Heart left ventricle (tissue), 16 donors: ENCODE measurements at places on chromosomes 12 and 14. TPM values are rescaled to one million over a fixed set of nuclear protein-coding genes. Genes with fewer than 3 reads are reported as not detected.
A peak's percentile ranks its signal among the peaks of the same experiment; 100 is the strongest.

DNA sequence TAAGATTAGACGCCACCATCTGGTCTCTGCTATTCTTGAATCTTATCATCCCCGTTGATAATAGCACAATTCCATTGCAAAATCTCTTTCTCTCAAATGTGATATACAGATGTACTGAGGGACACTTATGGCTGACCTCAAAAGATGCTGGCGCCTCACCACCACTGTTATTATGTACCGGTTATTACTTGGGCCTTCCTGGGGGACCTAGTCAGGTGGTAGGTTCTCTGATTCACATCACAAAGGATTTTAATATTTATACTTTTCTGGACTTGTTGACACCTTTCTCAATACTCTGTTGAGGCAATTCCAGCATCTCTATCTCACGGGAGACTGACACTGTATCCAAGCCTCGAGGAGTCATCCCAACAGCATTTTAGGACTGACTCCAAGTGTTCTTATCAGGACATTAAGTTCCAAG is 21.3 kb upstream of the FAM234B start:
- no peak for DNase-seq

Gene MYH6
- total RNA-seq, result 287 TPM

- DNase-seq, result no peak
These were observed 33.6 kb upstream of the METAP2 start for GRCh38 chr12:95440401-95440800.

Gene KCNA5
- 1.5 TPM for total RNA-seq

GRCh38 chr14:93458234-93458633 is 27.5 kb downstream of the UNC79 start:
- DNase-seq, result no peak

Gene GUCY2C
- not detected for total RNA-seq

GRCh38 chr12:19189522-19189921 is 60.0 kb downstream of the PLEKHA5 start:
- DNase-seq, result no peak

Gene KRT82
- not detected for total RNA-seq

Gene CCNB1IP1
- total RNA-seq, result 48.1 TPM

- no peak for DNase-seq
These were observed 291.7 kb downstream of the RAD51B start for GRCh38 chr14:68111097-68111852.

DNA sequence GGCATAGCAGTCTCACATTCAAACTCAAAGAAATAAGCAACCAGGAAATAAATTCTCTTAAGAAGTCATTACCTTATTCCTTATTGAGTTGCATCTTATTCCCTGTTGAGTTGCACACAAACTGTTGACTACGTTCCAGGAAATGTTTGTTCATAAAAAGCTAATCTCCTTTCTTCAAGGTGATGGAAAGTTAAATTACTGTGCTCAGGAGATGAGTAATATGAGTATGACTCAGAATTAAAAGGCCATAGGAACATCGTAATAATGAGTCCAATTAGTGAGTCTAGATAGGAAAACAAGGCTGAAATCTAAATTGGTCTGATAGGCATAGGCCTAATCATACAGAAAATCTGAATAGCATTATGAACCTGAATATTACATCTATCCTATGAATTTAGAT is 203.1 kb downstream of the SLC2A13 start:
- no peak for DNase-seq

Gene DIO3
- total RNA-seq, result not detected

DNA sequence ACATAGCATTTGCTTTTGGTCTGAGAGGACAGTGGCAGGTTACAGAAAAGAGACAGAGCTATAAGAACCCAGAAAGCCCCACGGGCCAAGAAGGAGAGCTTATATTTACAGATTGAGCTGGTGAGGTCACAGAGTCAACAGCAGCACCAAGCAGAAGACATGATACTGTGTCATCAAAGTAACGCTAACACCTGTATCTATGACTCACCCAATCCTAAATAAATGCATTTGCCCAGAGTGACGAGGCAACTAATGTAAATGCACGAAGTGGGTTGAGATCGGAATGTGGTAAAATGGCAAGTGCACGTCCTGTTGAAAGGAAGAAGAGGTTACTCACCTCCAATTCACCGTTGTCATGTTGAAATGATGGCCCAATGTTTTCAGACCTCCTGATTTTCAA is 6.7 kb upstream of the CD163L1 start:
- DNase-seq, result no peak

Gene INHBC
- not detected for total RNA-seq

- DNase-seq, result no peak
These were observed 164.7 kb upstream of the PRMT8 start for GRCh38 chr12:3326156-3326849.

- DNase-seq, result no peak
These were observed 33.2 kb upstream of the CD69 start for GRCh38 chr12:9793779-9794395.

GRCh38 chr12:10952645-10953044 is 13.6 kb upstream of the TAS2R14 start:
- peak; percentile 40 for DNase-seq

Gene ZBTB39
- total RNA-seq, result 4.5 TPM

Gene RAPGEF3
- 24.1 TPM for total RNA-seq

DNA sequence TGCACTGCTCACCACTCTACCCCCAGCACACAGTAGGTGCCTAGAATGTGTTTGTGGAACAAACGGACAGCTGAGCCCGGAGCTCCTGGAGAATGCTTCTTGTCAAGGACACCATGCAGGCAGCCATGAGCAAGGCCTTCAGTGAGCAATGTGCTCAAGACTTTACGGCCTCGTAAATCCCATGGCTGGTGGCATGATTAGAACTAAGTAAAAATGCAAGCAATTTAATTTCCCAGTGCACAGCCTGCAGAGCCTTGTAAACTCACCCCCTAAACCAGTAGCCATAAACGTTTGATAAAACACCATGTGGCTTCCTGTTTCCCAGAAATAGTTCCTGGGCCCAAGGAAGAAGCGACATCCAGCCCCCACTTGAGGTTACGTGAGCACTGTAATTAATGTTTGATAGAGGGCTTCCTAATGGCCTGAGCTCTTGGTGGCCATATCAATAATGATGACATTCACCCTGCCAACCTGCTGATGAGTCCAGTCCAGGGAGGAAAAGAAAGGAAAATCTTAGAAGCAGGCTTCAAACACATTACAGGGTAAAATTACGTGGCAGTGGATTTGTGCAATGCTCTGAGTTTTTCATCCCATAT is 36.4 kb upstream of the FICD start:
- DNase-seq, result no peak

DNA sequence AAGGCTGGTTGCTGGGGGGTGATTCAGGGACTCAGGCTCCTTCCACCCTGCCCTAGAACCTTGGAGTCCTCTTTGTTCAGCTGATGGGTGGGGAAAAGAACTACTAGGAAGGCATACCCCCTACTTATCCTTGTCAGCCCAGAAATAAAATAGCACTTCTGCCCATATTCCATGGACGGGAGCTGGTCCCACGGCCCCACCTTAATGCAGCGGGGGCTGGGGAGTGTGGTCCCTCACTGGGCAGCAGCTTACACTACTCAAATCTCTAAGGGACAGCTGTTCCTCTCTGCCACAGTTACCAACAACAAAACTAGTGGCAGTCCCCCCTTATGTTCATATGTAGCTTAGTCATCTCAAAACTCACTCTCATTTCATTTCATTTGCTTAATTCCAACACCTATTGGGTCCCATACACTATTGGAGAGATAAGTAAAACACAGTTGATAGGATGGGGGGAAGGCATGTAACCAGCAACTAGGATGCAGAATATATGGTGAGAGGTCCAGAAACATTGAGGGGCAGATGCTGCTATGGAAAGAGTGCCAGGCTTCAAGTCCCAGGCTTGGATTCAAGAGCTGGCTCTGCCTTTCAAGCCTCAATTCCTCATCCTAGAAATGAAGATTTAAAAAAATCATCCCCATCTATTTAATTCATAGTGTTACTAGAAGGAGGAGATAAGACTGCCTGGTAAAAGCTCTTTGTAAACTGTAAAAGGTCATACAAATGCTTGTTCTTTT is 83.7 kb upstream of the RIC8B start:
- DNase-seq, result no peak

- no peak for DNase-seq
These were observed 10.4 kb downstream of the CCT2 start for GRCh38 chr12:69595689-69596088.

Gene ARMH4
- total RNA-seq, result 8.3 TPM

Gene SLC15A4
- total RNA-seq, result 31.5 TPM

GRCh38 chr14:90062127-90062794 is 467 bp downstream of the KCNK13 start:
- no peak for DNase-seq

DNA sequence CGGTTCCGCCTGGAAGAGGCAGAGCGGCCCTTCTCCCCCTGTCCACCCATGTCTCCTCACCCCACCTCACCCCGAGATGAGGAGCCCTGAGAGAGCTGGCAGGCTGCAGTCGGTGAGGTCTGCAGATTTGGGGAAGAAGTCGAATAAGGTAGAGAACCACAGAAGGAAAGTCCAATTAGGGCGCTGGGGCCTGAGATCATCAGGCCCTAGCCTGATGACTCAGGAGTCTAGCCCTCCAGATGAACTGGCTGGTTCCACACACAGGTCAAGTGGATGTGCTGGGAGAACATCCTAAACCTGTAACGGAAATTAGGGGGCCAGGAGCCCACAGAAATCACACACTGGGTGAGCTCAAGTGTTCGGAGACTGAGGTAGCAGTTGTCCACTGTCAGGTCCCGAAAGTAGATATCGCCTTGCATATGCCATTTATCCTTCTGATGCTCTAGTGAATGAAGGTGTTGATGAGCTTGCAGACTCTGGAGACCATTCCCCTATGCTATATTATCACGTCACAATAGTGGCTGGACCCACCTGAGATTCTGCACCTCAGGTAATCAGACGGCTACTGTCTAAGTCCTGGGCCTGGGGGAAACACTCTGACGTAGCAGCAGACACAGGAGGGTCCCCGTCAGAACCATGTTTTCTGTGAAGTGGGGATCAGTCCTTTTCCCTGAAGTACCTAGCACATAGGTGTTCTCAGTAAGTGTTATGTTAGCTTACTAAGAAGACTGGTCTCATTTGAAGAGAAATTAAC is 886 bp upstream of the METTL17 start:
- DNase-seq, result no peak

- DNase-seq, result no peak
These were observed 328.8 kb upstream of the DIO3 start for GRCh38 chr14:101232340-101233020.

DNA sequence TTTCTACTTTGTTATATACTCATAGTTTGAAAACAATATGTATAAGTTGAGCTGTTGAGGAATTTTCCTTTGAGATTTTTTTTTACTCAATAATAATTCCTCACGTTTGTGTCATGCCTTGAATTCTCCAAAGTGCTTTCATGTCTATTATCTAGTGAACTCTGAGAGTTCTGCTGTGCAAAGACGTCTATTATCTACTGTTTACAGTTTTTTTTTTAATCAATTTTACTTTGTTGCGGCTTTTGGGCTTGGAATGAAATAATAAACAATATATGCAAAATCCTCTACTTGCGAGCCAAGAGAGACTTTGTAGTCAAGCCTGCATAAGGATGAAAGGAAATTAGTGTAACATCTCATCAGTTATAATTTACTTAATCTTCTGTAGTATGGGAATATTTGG is 107.2 kb upstream of the FRMD6 start:
- DNase-seq, result no peak

- DNase-seq, result no peak
These were observed 50.7 kb downstream of the DIP2B start for GRCh38 chr12:50555471-50555885.

GRCh38 chr12:55142669-55143565 is 16.7 kb downstream of the OR9K2 start:
- no peak for DNase-seq

Gene CLEC4C
- not detected for total RNA-seq

GRCh38 chr12:9951026-9951675 is 19.0 kb upstream of the CLEC2A start:
- no peak for DNase-seq

- DNase-seq, result no peak
These were observed 19.4 kb upstream of the RTRAF start for GRCh38 chr14:51969852-51970540.

DNA sequence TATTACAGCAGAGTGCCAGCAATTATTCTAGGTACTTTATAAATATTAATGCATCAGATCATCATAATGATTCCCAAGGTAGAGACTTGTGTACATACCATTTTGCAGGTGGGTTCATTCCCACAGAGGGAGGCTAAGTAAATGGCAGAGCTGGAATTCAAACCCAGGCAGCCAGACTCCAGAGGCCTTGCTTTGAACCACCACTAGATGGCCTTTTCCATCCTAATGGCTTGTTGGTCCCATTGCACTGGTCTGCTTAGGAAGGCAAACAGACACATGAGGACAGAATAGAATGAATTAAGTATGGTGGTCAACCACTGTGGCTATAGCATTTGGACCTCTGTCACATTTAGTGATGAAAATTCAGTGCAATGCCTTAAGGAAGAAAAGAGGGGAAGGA is 158.7 kb downstream of the METTL25 start:
- no peak for DNase-seq

GRCh38 chr14:74502236-74503019 is 8.9 kb downstream of the ISCA2 start:
- DNase-seq, result no peak

Gene KRT73
- total RNA-seq, result not detected

GRCh38 chr12:123761841-123762714 is at the start of gene DNAH10:
TSS of gene DNAH10 (plus strand) at chr12:123762301. CDS start at chr12:123762337, 36 bp downstream.
- DNase-seq, result peak; percentile 67

- no peak for DNase-seq
These were observed 222.7 kb downstream of the TMEM132D start for GRCh38 chr12:129681151-129681550.

Gene KRT3
- total RNA-seq, result not detected

GRCh38 chr12:48615681-48616080 is 45.8 kb upstream of the LALBA start:
- no peak for DNase-seq

Gene ANO4
- total RNA-seq, result 0.50 TPM

- no peak for DNase-seq
These were observed 48.7 kb downstream of the SRGAP1 start for GRCh38 chr12:63893170-63893569.

Gene SELPLG
- 5.0 TPM for total RNA-seq

DNA sequence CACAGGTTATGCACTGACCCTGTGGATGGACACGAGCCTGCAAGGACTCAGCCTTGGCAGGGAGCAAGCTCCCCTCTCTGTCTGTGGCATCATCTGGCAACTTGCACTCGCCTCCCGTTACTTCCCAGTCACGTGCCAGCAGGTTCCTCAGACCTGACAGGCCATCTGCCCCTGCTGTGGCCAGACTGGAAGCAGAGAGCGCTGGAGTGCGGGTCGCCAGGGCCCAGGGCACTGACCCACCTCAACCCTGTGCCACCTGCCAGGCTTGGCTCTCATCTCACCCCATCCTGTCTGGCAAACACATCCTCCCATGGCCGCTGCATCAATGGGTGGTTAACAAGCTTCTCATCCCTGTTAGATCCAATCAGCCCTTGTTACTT is 28.4 kb downstream of the SLC6A12 start:
- no peak for DNase-seq
